ENCODE measurements at places on chromosomes 11 and 22.

DNA sequence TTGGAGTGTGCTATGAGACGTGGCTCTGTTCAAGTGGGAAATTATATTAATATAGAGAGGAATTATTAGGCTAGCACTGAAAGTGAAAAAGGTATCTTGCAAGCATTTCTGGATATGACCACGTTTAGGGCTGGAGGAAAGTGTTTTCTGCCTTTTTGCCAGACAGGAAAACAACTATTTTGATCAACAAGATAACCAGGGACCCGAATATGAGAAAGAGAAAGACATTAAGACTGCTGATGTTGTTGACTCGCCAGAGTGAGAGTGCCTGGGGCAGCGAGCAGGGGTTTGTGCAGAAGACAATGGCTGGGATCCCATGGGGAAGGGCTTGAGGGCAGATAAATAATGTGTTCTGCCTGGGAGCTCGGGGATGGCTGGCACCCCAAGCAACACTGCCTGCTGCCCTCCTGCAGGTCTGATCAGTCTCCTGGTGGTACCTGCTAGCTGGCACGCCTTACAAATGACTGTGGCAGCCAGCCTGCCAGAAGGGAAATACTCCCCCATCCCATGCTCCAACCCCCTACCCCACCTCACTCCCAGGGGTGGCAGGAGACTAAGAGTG lies 23.1 kb upstream of the CHST1 start:
- DNase-seq, result no peak

GRCh38 chr11:93225662-93226061 lies 27.9 kb upstream of the SLC36A4 start:
- no peak for DNase-seq

GRCh38 chr11:100640071-100640470 lies 47.0 kb upstream of the ARHGAP42 start:
- no peak for DNase-seq

DNA sequence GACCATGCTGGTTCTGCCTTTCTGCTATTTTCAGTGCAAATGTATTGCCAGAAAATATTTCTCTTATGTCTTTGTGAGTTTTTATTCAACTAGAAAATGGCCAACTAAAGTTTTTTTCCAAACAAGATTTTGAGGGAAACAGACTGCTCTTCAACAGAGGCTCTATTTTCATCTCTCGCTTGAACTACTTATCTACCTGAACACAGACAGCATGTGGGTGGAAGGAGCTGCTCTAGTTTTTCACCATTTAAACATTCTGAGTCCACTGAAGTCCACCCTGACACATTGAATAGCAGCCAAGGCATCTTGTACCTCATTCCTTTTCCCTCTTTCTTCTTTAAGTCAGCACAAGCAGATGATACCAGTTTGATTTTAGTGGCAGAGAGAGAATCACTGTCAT lies 9.8 kb upstream of the OR9I1 start:
- no peak for DNase-seq

DNA sequence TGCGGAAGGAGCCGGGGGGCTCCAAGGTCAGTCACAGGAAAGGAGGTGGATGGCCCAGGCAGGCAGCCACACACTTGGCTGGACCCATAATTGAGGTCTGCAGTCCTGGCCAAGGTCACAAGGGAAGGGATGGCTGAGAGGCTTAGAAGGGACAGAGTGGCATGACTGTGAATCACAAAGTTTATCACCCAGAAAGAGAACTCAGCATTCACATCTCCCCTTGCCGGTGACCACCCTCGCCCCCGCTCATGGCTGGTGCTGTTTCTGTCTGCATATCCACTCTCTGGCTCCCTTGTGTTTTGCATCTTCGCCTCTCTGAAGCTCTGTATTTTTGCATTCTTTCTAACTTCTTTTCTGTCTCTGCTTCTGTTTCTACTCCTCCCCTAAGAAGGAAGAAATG lies 117.5 kb downstream of the FEZ1 start:
- no peak for DNase-seq

DNA sequence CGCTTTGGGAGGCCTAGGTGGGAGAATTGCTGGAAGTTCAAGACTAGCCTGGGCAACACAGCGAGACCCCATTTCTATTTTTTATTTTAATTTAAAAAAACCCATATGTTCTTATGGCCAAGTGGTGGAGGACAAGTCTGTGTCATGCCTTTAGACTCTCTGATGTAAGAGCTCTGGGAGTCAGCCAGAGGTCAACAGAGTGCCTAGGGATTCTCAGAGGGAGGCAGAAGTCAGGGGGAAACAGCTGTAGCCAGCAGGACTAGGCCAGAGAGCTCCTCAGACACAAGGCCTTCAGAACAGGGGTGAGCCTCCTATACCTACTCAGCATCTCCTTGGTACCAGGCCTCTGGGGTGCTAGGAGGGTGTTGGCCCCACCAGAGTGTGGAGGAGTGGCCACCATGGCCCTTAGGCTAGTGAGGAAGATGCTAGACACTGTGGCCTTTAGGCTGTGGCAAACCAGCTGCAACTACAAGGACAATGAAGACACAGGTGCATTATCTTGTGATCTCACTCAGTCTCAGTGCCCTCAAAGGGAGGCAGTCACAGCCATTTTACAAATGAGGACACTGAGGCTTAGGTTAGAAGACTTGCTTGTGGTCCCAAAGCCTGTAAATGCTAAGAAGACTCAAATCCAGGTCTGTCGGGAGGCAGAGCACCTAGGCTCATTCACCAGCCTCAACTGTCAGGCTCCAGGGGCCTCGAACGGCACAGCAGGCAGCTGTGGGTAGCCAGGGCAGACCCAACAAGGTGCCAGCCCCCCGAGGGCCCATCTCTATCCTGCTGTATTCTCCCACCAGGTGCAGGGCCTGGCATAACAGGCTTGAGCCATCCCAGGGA lies 5.0 kb downstream of the ZP1 start:
- no peak for DNase-seq

GRCh38 chr11:117878939-117879475 lies 2.5 kb upstream of the FXYD6 start:
- no peak for DNase-seq

- DNase-seq, result no peak
Measured at GRCh38 chr11:748007-748359, 719 bp downstream of the TALDO1 start.

- no peak for DNase-seq
Measured at GRCh38 chr11:119134389-119134978, 13.1 kb downstream of the HINFP start.

- DNase-seq, result no peak
Measured at GRCh38 chr11:128896356-128896755, 5.2 kb downstream of the KCNJ5 start.

- no peak for DNase-seq
Measured at GRCh38 chr11:108313444-108313843, 90.6 kb downstream of the ATM start.

DNA sequence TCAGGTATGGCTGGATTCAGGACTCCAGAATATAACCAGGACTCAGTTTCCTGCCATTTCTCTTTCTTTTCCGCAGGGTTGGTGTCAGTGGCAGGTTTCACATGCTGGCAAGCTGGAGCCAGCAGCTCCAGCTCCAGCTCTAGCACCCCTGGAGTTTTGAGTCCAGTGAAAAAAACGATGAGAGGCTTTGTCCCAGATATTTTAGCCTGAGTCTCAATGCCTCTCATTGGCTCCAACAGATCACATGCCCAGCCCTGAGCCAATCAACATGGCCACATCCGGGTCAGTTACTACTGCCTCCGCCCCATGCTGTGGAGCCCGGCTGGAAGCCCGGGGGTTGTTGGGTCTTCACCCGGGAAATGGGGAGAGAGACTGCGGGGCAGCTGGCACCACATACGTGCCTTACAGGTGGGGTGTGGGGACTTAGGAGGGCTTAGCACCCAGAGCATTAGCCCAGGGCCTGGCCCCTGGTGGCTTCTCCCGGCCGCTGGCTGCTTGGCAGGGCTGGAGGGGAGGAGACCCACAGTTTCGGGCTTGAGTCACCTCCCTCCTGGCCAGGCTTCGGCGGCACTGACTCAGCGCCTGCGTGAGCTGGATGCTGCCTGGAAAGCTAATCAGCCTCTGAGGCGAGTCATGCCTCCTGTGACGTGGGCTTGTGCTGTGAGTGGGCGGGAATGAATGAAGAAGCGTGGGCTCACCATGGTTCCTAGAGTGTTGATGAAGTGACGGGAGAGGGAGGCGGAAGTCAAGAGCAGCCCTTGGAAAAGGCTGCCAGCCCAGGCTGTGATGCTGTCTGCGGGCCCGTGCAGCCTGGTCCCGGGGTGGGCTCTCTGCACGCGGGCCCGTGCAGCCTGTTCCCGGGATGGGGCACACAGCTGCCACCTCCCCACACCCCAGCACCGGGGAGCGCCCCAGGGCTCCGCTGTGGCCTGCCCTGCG lies 15.3 kb upstream of the MRTFA start:
- DNase-seq, result peak; percentile 51

- DNase-seq, result no peak
Measured at GRCh38 chr11:104015649-104016415, 20.6 kb upstream of the DDI1 start.

DNA sequence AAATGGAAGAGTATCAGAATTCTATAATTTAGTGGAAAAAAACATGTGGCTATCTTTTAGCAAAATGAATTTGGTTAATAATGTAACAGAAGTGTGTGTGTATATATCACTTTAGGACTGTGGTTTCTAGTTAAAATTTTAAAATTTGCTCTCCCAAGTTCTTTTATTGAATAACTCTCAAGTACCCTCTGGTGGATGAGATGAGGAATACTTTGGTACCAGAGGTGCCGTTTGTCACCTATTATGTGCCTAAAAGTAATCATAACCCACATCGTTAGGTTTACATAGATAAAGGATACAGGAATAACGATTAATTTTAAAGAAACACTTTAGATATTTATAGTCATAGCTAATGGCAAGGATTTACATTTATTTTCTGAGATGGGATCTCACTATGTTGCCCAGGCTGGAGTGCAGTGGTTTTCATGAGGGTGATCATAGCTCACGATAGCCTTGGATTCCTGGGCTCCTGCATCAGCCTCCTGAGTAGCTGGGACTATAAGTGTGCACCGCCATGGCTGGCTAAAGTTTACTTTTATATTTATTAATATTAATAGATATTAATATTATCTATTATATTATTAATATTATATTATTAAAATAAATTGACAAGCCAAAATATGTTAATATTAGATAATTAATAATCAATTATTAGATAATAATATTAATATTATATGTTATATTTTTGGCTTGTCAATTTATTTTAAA lies 66.7 kb upstream of the CAPRIN1 start:
- no peak for DNase-seq

- DNase-seq, result no peak
Measured at GRCh38 chr11:33658195-33658900, 42.3 kb downstream of the C11orf91 start.

GRCh38 chr11:135006800-135007199 lies 594.8 kb upstream of the B3GAT1 start:
- DNase-seq, result no peak

- no peak for DNase-seq
Measured at GRCh38 chr11:77783025-77783424, 37.5 kb downstream of the RSF1 start.

DNA sequence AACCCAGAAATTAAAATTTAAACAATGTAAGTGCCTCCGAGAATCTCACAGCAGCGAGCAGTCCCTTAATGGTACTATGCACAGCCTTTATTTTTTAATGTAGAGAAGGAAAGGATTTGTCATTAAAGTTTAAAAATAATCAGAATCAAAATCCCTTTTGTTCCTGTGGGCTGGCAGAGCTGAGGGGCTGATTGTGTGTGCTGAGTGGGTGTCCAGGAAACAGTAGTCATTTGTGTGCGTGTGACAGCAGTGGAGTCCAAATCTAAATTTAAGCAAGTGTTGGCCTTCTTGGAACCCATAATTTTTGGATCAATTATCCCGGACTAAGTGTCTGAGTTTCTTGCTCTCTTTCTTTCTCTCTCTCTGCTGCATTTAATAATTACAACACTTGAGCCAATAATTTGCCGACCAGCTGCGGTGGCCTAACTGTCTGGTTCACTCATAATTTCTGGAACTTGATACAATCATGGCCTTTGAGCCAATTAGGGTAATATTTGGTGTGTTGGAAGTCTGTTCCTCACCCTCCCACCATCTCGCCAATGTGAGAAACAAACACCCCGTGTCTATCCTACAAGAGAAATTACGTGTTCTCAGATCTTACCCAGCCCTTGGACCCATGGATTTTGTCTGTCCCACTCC lies 528.0 kb downstream of the SOX6 start:
- no peak for DNase-seq

GRCh38 chr11:63240791-63241379 lies 2.5 kb downstream of the SLC22A25 start:
- DNase-seq, result no peak

DNA sequence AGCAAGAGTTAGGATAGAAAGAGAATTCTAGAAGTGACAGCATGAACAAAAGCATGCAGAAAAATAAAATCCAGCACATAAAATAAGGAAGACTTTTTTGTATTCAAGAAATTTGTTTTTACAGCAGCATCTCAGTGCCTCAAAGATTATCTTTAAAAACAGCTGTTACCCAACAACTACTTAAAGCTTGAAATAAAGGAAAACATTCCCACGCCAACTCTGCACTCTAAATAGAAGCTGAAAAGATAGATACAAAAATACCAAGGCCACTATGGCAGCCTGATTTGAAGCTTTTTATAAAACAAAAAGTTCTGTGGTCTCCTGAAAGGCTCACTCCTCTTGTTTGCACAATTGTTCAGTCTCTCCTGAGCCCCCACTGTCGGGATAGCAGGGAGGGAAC lies 83.6 kb upstream of the LRRC55 start:
- no peak for DNase-seq

- DNase-seq, result no peak
Measured at GRCh38 chr11:69076129-69076791, 27.5 kb downstream of the TPCN2 start.

GRCh38 chr11:95494856-95495255 lies 263.9 kb upstream of the SESN3 start:
- DNase-seq, result no peak

DNA sequence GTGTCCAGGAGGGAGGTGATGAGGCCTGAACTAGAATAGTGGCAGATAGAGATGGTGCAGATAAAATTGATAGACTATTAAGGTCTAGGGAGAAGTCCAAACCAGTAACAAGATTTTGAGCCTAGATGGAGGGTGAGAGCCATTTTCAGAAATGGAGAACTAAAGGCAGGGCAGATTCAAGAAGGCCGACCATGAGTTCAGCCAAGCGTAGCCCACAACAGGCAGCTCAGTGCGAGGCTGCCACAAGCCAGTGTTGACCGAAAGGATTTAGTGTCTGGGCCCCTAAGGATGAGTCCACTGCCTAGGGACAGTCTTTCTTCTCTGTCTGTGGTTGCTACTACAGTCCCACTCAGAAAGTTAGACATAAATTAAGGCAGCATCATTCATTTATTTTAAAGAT lies 51.7 kb downstream of the PPP2R1B start:
- no peak for DNase-seq

GRCh38 chr11:8826139-8826786 lies 84.7 kb upstream of the AKIP1 start:
- no peak for DNase-seq

Measured in stimulated activated CD4-positive, alpha-beta T cell treated with anti-CD3 and anti-CD28 coated beads, Interleukin-15, amount 100 ng/mL, for 1 hour (primary cell).